CD4-positive, alpha-beta T cell (primary cell): ENCODE measurements at places on chromosomes 2 and 18.

DNA sequence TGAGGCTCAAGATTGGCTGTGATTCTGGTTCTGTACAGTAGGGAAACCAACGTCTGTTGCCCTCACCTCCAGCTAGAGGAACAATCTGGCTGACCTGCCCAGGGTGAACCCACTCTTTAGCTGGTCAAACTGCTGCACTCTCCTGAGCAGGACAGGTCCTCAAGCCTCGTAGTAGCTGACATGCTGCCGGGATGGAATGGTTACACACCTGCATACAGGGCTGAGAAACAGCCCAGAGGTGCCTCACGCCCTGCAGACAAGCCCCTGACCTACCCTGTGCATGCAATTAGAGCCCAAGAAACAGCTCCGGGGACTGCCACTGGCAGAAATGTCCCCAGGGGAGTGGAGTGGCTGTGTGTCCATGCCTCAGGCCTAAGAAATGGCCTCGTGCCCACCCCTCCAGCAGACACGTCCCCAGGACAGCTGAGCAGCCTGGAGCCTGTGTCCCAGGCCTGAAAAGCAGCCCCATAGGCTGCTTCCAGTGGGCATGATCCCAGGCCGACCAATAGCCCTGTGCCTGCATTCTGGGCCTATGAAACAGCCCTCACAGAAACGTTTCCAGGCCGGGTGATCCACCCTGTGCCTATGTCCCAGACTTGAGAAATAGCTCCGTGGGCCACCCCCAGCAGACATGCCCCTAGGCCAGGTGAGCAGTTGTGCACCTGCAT lies 25.4 kb downstream of the BOLL start:
- no peak overlapping the region for H3K27ac ChIP-seq
- no peaks in the 10 kb centered on the region for H3K36me3 ChIP-seq
- no peaks in the 10 kb centered on the region for H3K4me1 ChIP-seq
- no peak for DNase-seq
- peaks cover 9% of the 10 kb centered on the region for H3K27me3 ChIP-seq

GRCh38 chr2:211174631-211175030 lies 618.2 kb downstream of the CPS1 start:
- no peaks in the 10 kb centered on the region for H3K36me3 ChIP-seq
- no peak overlapping the region for H3K4me3 ChIP-seq
- DNase-seq: no peak
- H3K27ac ChIP-seq: no peak overlapping the region
- no peaks in the 10 kb centered on the region for H3K27me3 ChIP-seq

DNA sequence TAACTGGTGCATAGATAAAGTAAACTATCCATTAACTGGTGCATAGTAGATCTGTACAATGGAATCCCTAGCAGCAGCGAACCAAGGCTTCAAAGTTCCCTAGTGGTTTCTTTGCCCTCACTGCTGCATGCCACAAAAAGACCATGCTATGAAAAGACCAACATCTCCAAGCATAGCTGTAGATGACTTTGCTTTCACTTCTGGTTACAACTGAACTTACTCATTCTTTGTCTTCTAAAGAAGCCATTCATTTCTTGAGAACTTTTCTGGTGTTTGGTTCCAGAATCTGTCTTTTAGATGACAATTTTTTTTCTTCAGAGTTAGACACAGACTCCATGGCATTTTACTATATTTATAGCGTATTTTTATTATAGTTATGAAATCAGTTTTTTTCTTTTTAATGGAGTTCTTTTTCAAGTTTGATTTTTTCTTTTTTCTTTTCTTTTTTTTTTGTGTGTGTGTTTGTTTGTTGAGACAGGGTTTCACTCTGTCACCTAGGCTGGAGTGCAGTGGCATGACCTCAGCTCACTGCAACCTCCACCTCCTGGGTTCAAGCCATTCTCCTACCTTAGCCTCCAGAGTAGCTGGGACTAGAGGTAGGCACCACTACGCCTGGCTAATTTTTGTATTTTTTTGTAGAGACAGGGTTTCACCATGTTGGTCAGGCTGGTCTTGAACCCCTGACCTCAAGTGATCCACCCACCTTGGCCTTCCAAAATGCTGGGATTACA lies 63.6 kb downstream of the SLC35F5 start:
- no peaks in the 10 kb centered on the region for H3K27me3 ChIP-seq
- no peak for DNase-seq
- peaks cover 24% of the 10 kb centered on the region for H3K4me1 ChIP-seq
- no peak overlapping the region for H3K4me3 ChIP-seq
- H3K27ac ChIP-seq: no peak overlapping the region

GRCh38 chr2:161842736-161843433 lies 218.7 kb downstream of the SLC4A10 start:
- no peaks in the 10 kb centered on the region for H3K4me1 ChIP-seq
- no peaks in the 10 kb centered on the region for H3K27me3 ChIP-seq
- no peaks in the 10 kb centered on the region for H3K36me3 ChIP-seq
- DNase-seq: no peak

- no peak for DNase-seq
- H3K27ac ChIP-seq: peak overlapping the region; percentile 14
- H3K36me3 ChIP-seq: peaks cover 46% of the 10 kb centered on the region
- H3K4me3 ChIP-seq: no peak overlapping the region
Observed at GRCh38 chr2:25249785-25250184, 81.4 kb upstream of the POMC start.

DNA sequence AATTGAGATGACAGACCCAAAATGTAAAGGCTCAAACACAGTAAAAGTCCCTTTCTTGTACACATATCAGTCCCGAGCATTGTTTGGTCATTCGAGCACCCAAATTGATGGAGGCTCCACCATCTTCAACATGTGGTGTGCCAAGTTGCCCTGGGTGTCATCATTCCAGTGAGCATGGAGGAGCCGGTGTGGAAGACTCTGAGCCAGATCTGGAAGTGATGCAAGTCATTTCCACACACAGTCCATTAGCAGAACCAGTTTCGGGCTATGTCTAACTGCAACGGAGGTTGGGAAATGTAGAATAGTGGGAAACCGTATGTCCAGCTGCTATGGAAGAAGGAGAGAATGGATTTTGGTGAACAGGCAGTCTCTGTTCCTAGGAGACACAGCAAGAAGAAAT lies 40.9 kb upstream of the BZW1 start:
- H3K36me3 ChIP-seq: no peaks in the 10 kb centered on the region
- DNase-seq: no peak
- no peaks in the 10 kb centered on the region for H3K4me1 ChIP-seq
- no peaks in the 10 kb centered on the region for H3K27me3 ChIP-seq
- no peak overlapping the region for H3K27ac ChIP-seq

- no peak for DNase-seq
- H3K36me3 ChIP-seq: no peaks in the 10 kb centered on the region
- no peak overlapping the region for H3K27ac ChIP-seq
Observed at GRCh38 chr2:128901572-128902391, 583.1 kb upstream of the HS6ST1 start.

- H3K27me3 ChIP-seq: no peaks in the 10 kb centered on the region
- no peaks in the 10 kb centered on the region for H3K4me1 ChIP-seq
- no peak for DNase-seq
- no peak overlapping the region for H3K4me3 ChIP-seq
- H3K27ac ChIP-seq: no peak overlapping the region
Observed at GRCh38 chr2:217337771-217338170, 477.9 kb upstream of the TNP1 start.

DNA sequence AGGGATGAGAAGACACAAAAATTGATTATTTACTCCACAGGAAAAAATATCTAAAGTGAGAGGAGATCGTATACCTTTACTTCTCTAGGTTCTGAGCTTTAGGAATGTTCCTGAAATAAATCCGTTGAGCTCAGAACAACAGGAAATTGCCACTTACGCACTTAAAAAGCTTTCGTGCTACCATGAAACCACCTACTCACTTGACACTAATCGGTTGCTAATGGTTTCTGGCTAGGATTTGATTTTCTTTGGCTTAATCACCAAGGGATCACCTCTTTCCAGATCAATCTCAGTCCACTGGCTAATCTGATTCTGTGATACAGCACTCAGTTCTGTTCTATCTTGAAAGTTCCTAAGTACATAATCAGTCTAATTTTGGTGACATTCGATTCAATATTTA lies 419.6 kb downstream of the DLGAP1 start:
- H3K4me1 ChIP-seq: no peaks in the 10 kb centered on the region
- H3K27ac ChIP-seq: no peak overlapping the region
- H3K36me3 ChIP-seq: no peaks in the 10 kb centered on the region
- H3K27me3 ChIP-seq: no peaks in the 10 kb centered on the region

- H3K4me1 ChIP-seq: no peaks in the 10 kb centered on the region
- no peak overlapping the region for H3K4me3 ChIP-seq
- H3K27me3 ChIP-seq: no peaks in the 10 kb centered on the region
- DNase-seq: no peak
- no peak overlapping the region for H3K27ac ChIP-seq
- no peaks in the 10 kb centered on the region for H3K36me3 ChIP-seq
Observed at GRCh38 chr2:9364791-9365497, 58.4 kb downstream of the ITGB1BP1 start.

DNA sequence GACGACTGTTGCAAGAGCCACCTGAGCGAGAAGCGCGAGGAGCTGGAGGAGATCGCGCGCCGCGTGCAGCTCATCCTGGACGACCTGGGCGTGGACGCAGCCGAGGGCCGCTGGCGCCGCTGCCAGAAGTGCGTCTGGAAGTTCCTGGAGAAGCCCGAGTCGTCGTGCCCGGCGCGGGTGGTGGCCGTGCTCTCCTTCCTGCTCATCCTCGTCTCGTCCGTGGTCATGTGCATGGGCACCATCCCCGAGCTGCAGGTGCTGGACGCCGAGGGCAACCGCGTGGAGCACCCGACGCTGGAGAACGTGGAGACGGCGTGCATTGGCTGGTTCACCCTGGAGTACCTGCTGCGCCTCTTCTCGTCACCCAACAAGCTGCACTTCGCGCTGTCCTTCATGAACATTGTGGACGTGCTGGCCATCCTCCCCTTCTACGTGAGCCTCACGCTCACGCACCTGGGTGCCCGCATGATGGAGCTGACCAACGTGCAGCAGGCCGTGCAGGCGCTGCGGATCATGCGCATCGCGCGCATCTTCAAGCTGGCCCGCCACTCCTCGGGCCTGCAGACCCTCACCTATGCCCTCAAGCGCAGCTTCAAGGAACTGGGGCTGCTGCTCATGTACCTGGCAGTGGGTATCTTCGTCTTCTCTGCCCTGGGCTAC lies 1.2 kb downstream of the KCNF1 start:
- no peak overlapping the region for H3K27ac ChIP-seq
- no peaks in the 10 kb centered on the region for H3K36me3 ChIP-seq
- H3K27me3 ChIP-seq: peaks cover 24% of the 10 kb centered on the region
- H3K4me1 ChIP-seq: no peaks in the 10 kb centered on the region
- no peak overlapping the region for H3K4me3 ChIP-seq

GRCh38 chr2:159130302-159130701 lies 156.2 kb downstream of the WDSUB1 start:
- no peak overlapping the region for H3K4me3 ChIP-seq
- H3K27ac ChIP-seq: no peak overlapping the region
- H3K36me3 ChIP-seq: no peaks in the 10 kb centered on the region
- DNase-seq: no peak
